ENCODE measurements at places on chromosomes 3 and 15.

- DNase-seq = no peak
Observed at GRCh38 chr3:99439892-99440291, 198.5 kb upstream of the COL8A1 start.

DNA sequence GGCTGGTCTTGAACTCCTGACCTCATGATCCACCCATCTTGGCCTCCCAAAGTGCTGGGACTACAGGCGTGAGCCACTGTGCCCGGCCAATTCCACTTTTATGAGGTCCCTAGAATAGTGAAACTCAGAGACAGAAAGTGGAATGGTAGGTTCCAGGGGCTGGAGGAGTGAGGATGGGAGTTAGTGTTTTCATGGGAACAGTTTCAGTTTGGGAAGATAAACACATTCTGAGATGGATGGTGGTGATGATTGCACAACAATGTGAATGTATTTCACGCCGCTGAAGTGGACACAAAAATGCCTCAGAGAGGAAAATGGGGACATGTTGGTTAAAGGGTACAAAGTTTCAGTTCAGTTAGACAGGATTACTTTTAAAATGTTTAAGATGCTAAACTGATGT lies 22.5 kb upstream of the HDAC11 start:
- DNase-seq = no peak

DNA sequence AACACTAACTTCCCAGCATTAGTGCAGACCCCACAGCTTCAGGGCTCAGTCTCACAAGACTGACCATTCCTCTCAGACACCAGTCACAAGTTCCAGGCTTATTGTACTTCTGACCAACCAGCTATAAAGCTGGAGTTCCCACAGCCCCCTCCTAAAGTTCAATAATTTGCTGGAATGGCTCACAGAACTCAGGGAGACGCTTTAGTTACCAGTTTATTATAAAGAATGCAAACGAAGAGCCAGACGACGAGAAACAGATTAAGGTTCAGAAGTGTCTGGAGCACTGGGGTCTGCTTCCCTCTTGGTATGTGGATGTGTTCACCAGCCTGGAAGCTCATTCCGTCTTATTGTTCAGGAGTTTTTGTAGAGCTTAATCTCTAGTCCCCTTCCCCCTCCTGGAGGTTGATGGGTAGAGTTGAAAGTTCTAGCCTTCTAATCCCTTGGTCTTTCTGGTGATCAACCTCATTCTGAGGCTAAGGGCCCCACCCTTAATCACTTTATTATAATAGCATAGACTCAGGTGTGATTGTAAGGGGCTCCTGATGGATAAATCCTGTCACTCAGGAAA lies 4.8 kb upstream of the CSRNP1 start:
- no peak for DNase-seq

DNA sequence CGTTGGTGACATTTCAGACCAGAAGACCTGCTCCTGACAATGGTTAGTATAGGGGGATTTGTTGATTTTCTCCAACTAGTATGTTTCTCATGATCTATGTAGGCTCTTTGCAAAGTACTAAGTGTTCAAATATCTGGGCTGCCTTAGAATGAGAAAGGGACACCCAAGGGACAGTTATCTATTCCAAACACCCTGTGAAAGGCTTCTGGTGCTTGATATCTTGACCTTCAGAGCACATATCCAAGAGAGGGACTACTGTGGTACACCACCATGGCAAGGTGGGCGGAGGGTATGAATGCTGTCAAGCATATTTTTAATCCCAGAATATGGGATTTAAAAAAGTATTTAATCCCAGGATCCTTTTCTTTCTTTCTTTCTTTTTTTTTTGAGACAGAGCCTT lies 1.1 kb downstream of the FANCD2OS start:
- DNase-seq = peak; percentile 58

DNA sequence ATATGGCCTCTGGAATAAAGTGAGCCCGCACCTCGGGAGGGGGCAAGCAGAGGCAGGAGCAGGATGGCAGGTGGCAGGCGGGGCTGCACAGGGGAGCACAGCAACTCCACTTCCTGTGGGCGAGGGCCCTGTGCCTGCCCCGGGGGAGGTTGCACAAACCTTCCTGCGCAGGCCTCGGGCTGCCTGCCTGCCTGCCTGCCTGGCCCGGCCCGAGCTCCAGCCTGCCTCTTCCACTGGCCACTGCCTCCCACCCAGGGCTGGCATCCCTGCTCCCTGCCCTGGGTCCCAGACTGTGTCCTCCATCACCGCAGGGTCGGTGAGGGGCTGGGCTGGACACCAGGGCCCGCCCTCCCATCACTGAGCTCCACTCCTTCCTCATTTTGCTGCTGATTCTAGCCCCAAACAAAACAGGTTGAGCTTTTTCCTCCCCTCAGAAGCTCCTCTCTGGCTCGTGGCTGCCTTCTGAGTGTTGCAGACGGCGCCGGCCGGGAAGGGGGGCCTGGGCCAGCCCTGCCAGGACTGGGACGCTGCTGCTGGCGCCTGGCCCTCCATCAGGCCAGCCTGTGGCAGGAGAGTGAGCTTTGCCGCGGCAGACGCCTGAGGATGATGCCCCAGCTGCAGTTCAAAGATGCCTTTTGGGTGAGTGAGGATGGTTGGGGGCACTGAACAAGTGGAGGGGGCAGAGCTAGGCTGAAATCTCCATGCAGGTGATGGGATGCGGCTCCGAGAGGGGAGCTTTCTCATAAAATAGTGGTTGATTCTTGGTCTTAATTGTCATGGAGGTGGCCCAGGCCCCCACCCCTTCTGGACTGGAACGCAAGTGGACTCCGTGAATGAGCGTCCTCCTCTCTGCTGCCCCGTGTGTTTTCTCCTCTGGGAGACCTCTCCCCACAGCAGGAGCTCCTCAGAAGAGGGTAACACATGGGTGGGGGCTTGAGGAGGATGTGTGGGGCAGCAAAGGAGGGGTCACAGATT lies at the start of gene PSTPIP1:
Gene PSTPIP1, plus strand, starts transcription at position 156 of the 975 bp plus-strand sequence. Its CDS starts 448 bp downstream, at position 604.
- DNase-seq = no peak

DNA sequence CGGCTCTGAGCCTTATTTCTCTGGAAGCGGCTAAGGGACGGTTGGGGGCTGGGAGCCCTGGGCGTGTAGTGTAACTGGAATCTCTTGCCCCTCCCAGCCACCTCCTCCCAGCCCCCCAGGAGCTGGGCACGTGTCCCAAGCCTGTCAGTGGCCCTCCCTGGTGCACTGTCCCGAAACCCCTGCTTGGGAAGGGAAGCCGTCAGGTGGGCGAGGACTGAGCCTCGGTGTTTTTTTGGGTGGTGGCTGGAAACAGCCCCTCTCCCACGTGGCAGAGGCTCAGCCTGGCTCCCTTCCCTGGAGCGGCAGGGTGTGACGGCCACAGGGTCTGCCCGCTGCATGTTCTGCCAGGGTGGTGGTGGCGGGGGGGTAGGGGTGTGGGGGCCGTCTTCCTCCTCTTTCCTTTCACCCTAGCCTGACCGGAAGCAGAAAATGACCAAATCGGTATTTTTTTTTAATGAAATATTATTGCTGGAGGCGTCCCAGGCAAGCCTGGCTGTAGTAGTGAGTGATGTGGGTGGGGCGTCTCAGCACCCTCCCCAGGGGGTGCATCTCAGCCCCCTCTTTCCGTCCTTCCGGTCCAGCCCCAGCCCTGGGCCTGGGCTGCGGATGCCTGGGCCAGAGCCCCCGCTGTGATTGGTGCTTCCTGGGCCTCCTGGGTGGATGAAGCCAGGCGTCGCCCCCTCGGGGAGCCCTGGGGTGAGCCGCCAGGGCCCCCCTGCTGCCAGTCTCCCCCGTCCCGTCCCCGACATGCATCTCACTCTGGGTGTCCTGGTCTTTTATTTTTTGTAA lies 58.8 kb upstream of the GOLGA8A start:
- no peak for DNase-seq

DNA sequence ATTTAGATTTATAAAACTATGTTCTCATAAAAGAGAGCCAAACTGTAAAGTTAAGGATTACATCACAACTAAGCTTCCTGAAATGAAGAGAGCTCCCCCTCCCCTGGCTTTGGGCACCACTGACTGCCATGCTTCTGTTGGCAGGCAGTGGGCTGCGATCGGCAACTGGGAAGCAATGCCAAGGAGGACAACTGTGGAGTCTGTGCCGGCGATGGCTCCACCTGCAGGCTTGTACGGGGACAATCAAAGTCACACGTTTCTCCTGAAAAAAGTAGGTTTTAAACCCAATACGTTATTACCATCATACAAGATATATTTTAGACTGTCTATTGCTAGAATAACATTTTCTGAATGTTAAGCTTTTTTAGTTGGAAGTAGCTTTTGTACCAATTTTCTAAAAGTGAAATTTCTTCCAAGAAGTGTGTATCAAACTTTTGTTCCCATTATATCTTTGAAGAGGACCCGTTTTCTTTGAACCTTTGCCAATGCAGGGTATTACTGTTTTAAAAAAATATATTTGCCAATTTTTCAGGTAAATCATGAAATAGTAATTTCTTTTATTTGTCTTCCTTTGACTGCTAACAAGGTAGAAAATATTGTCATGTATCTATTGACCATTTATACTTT lies 184.1 kb downstream of the ADAMTSL3 start:
- no peak for DNase-seq

DNA sequence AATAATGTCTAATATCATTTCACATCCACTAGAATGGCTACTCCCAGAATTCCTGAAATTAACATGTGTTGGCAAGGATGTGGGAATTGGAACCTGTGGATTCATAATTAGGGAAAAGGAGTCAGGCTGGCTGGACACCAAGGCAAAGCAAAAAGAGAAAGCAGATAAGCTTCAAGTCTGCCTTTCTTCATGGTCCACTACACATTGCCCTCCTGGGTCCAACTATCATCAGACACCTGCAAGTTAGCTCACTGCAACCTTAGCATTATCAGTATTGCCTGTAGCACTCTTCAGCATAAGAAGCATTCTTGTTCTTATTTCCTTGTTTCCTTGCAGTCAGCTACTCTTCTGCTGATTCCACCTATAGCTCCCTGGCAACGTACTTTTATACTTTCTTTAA lies 124.3 kb downstream of the ZNF280D start:
- no peak for DNase-seq

DNA sequence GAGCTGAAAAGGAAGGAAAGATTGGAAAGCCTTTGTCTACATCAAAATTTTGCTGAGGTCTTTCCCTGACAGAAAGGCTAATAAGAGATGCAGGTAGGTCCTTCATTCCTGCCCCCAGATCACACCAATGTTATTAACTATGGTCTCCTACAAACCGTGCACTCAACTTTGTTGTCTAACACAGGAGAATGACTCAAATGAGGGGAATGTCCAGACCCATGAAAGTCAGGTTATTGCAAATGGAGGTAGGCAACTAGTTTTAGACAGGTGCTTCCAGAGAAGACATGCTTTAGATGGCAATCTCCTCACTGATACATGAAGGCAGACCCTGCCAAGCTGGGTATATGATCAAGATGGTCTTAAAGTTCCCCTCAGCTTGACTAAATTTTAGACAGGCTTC lies 51.0 kb downstream of the NFKBIZ start:
- DNase-seq = no peak

- DNase-seq = no peak
Observed at GRCh38 chr3:137000039-137000438, 42.3 kb downstream of the IL20RB start.

DNA sequence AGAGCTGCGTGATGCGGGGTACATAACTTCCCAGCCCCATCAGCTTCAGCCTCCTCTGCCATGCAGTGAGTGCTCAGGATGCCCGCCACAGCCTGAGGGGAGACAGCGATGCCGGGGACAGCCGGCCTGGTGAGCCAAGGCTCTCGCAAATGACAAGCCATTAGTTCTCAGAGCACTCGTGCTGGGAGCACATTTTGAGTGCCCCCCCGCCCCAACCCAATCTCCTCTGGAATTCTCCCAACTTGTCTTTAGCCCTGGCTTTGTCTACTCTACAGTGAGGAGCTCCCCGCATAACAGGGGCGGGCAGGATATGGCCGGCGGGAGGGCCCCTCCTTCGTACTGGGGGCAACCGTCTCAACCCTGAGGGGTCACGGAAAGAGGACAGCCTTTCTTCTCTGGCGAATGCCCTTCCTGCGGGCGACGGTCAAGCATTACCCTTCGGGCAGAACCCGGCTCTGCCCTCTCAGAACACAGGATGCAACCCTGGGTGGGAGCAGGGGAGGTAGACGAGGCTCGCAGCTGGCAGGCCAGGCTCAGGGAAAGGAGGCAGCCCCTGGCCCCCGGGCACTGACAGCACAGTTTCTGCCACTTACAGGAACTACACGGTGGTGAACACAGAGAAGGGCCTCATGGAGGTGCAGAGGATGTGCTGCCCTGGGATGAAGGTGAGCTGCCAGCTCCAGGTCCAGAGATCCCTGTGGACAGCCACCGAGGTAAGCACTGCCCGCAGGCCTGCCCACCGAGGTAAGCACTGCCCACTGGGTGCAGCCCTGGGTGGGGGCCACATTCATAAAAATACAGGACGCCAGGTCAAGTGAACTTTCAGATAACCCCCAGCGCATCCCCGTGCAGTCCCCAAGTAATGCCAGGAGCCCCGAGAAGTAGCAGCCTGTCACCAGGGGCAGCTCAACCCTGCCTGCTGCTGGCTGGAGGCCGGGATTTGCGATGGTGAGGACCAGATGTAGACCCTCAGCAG lies 141.7 kb downstream of the LRRK1 start:
- no peak for DNase-seq

Measured in hematopoietic multipotent progenitor cell treated with erythropoietin and hydrocortisone succinate and interleukin-3 and kit ligand, for 15 days (in vitro differentiated cells).